ENCODE measurements at places on chromosomes 7 and 10.

GRCh38 chr10:13739183-13739582 lies 152.4 kb downstream of the PRPF18 start:
- peak; percentile 32 for DNase-seq

DNA sequence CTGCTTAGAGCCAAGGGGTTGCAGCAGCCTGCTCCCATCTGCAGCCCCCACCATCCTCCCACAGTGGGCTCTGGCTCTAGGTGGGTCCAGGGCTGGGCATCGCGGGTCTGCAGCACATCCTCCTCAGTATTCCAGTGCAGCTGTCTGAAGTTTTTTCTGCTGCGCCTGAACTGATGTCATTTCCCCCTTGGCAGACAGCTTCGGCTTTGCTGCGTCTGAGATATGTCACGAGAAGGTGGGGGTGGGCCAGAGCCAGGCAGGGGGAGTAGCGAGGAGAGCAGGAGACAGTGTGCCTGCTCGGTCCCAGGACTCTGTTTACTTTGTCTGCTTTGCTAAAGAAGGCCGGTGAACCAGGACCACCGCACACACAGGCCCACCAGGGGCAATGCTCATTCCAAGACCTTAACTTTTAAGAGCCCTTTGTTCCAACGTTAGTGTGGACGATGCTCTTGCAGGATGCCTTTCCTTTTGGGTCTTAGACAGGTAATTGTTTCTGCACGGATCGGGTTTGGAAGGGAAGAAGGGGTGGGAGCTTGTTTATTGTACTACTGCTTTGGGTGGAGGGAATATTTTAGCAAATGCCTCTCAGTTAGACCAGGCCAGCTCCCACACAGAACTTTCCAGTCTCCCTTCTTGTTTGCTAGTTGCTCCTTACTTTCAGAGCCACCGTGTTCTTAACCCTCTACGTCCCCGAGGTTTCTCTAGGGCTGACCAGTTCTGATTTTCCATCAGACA lies 32.4 kb downstream of the WBP1L start:
- DNase-seq, result no peak

- no peak for DNase-seq
These were observed 19.3 kb downstream of the ELMO1 start for GRCh38 chr7:37429435-37429791.

DNA sequence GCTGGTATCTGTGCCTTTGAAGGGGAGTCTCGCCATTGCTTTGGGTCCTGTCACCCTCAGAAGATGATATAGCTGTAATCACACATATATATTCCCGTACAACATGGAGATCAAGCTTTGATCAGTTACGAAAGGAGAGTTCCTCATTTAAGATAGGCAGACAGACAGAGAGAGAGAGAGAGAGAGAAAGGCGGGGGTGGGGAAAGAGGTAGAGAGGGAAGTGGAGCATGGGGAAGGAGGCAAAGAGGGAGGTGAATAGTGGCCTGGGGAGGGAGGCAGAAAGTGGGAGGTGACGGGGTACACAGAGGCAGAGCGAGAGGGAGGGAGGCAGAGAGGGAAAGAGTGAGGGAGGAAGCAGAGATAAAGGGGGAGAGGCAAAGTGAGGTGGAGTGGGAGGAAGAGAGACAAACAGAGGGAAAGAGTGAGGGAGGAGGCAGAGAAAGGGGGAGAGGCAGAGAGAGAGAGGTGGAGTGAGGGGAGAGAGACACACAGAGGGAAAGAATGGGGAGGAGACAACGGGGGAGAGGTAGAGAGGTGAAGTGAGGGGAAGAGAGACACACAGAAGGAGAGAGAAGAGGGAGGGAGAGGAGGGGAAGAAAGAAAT lies 44.6 kb upstream of the C1QL3 start:
- no peak for DNase-seq

GRCh38 chr7:48304641-48305040 lies 133.4 kb downstream of the ABCA13 start:
- DNase-seq, result no peak

- no peak for DNase-seq
These were observed 26.3 kb downstream of the TMEM60 start for GRCh38 chr7:77771901-77772300.

GRCh38 chr7:35848725-35849124 lies 47.9 kb downstream of the SEPTIN7 start:
- DNase-seq, result no peak

GRCh38 chr7:100972002-100972347 lies 2.6 kb downstream of the MUC12 start:
- DNase-seq, result no peak

DNA sequence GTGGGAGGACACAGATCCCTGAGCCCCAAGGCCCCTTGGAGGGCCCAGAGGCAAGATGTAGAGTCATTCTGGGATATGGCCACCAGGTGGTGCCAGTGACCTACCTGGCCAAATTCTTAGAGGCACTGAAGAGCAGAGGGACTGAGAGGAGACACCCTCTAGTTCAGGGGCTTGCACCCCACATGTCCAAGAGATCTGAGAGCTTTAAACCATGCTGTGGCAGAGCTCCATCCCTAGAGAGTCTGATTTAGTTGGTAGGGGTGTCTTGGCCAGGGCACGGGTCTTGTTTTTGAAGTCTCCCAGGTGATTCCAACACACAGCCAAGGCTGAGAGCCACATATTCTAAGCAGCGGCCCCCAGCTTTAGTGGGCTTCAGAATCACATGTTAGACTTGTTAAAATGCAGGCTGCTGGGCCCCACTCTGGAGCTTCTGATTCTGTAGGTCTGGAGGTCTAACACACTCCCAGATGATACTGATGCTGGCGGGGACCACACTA lies 52.5 kb downstream of the PRF1 start:
- peak; percentile 35 for DNase-seq

- no peak for DNase-seq
These were observed 19.9 kb downstream of the TMEM72 start for GRCh38 chr10:44930904-44931620.

- no peak for DNase-seq
These were observed 316.9 kb upstream of the PLXDC2 start for GRCh38 chr10:19499291-19499770.

GRCh38 chr10:33760056-33760943 lies 425.8 kb upstream of the NRP1 start:
- DNase-seq, result no peak

DNA sequence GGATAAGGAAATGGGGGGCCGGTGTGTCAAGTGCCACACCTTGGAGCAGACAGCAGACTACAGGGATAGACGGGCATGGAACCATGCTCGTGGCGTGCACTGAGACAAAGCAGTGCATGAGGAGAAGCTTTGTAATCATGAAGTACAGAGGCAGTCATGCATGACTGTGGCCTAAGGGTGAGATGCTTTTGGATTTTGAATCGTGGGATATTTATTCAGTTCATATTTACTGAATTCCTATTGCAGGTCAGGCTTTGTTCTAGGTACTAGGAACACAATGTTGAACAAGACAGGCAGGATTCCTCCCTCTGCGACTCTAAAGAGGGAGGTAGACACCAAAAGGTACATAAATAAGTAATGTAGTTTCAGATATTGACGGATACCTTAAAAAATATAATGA lies 597.6 kb downstream of the PARD3 start:
- DNase-seq, result no peak

GRCh38 chr10:130660266-130660665 lies 524.1 kb downstream of the GLRX3 start:
- no peak for DNase-seq

DNA sequence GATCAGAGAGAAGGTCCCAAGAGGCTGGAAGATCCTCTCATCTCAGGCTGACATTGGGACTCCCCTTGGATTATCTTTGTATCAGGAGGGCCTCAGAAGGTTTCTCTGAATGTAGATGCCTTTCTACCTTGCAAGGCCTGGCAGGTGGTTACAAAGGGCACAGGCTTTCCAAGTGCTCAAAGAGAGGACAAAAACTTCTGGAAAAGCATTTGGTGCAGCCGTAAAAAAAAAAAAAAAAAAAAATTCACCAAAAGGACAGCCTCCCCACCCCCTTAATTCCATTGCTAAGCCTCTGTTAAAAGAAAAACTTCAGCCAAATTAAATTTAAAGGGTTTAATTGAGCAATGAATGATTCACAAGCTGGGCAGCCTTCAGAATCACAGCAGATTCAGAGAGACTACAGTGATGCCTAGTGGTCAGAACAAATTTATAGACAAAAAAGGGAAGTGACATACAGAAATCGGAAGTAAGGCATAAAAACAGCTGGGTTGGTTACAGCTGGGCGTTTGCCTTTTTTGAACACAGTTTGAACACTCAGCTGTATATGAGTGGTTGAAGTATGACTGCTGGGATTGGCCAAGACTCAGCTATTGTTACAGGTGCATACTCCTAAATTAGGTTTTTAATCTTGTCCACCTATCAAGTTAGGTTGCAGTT lies 42.5 kb upstream of the LRGUK start:
- DNase-seq, result no peak

DNA sequence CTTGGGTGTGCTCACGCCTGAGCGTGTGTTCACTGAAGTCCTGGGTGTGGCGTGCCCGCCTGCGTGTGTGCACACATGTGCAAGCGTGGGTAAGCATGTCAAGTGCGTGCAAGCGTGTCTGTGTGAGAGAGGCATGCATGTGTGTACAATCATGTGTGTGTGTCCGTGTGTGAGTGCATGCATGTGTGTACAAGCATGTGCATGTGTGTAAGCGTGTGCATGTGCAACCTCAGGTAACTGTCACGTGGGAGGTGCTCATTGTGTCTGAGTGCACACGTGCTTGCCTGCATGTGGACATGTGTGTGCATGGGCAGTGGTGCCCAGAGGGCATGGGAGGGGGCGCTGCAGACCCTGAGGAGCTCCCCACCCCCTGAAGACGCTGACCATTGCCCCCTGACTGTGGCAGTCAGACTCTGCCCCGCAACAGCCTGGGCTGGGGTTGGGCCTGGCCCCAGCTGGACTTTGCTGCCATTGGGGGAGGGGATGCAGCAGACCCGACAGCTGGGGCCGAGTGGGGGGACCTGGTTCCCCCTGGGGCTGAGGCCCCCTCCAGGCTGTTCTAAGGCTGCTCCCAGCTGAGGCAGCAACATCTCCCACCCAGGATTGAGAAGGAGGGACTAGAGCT lies 88.1 kb downstream of the UNCX start:
- DNase-seq, result no peak

DNA sequence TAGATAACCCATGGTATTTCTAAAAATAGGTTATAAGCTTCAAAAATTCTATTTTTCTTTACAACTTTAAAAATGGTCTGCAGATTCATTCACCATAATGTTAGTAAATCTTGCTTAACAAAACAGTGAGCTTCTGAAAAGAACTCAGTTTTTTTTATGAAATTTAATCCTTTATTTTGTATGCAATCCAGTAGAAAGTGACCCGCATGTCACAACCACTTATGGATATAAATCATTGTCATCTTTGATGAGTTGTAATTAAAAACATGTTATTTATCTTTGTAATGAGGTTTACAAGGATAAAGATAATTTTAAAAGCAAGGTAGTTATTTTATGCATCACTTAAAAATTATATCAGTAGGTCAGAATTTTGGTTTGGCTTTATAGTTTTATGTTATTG lies 173.5 kb upstream of the SEMA3A start:
- DNase-seq, result peak; percentile 20

DNA sequence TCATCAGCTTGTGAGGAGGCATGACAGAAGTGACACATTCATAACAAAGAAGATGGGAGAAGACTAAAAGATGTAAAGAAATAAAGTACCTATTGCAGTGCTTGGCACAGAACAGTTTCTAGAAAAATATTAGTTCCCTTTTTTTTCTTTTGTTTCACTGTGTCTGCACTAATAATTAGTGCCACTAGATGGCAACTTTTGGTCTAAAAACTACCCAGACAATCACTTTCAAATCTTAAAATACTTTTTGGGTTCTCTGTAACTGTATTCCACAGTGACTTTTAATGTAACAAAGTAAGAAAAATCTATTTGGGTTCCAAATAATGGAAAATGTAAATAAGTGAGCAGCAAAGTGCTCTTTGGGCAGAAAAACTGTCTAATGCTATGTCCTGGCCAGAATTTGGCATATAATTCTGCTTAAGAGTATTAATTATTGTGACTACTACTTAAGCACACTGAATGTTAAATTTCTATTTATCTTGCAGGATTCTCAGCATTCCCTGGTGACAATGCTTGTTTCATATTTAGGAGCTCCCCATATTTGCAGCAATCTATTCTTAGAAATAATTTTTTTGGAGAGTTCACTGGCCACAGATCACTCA lies 134.8 kb upstream of the KIF5B start:
- DNase-seq, result peak; percentile 20

DNA sequence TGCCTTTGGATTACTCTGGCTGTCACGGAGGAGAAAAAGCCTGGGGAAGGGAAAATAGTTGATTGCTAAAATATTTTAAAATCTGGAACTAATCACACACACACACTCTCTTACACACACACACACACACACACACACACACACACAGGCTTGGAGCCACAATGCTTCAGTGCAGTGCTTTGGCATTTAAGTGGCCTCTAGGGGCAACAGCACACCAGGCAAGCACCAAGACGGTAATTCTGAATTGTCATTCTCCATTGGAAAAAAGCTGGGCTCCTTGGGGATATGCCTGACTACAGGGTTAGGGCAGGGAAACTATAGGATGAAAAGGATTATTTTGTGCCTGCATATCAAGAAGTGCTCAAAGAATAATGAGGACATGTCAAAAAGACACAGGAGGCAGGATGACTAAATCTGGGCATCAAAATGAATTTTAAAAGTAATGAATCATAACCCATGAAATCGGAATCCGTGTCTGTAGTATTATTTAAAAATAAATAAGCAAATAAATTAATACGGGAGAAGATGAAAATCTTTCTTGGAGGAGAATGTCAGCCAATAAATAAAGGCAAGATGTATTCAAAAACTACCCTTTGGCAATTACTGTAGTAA lies 30.4 kb upstream of the DDC start:
- peak; percentile 30 for DNase-seq

GRCh38 chr10:104323760-104324201 lies 14.5 kb downstream of the ITPRIP start:
- DNase-seq, result no peak

- no peak for DNase-seq
These were observed 260.2 kb upstream of the BMPER start for GRCh38 chr7:33645104-33645503.

- DNase-seq, result no peak
These were observed 87.9 kb upstream of the PDE1C start for GRCh38 chr7:32158076-32158475.

GRCh38 chr10:91941426-91941825 lies 17.9 kb downstream of the BTAF1 start:
- DNase-seq, result no peak

- DNase-seq, result no peak
These were observed 68.6 kb upstream of the KMT2C start for GRCh38 chr7:152504367-152504766.
